ENCODE measurements at places on chromosomes 4 and X.
A peak's percentile ranks its signal among the peaks of the same experiment; 100 is the strongest.

GRCh38 chrX:131752493-131753198 lies 208.8 kb downstream of the OR13H1 start:
- DNase-seq = peak; percentile 70

DNA sequence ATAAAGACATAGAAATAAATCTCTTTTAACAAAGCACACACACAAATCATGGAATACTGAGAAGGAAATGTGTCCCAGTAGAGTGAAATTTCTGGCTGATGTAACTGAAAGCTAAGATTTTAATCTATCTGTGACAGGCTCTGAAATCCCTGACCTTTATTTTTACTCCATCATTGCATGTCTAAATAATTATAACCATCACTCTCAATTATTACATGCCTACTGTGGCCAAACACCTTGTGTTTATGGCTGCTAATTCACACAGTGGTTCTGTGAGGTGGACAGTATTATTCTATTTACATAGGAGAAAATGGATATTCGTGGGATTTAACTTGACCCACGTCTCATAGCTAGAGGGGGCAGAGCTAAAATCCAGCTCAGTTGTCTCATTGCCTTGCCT lies 438.1 kb downstream of the TLL1 start:
- no peak for DNase-seq

DNA sequence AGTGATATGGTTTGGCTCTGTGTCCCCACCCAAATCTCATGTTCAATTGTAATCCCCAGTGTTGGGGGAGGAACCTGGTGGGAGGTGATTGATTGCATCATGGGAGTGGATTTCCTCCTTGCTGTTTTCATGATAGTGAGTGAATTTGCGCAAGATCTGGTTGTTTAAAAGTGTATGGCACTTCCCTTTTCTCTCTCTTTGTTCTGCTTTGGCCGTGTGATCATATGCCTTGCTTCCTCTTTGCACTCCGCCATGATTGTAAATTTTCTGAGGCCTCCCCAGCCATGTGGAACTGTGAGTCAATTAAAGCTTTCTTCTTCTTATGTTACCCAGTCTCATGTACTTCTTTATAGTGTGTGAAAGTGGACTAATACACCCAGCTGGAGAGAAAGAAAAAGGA lies 113.0 kb upstream of the AADAT start:
- DNase-seq = no peak

GRCh38 chr4:122383341-122383740 lies 4.5 kb downstream of the ADAD1 start:
- DNase-seq = no peak

DNA sequence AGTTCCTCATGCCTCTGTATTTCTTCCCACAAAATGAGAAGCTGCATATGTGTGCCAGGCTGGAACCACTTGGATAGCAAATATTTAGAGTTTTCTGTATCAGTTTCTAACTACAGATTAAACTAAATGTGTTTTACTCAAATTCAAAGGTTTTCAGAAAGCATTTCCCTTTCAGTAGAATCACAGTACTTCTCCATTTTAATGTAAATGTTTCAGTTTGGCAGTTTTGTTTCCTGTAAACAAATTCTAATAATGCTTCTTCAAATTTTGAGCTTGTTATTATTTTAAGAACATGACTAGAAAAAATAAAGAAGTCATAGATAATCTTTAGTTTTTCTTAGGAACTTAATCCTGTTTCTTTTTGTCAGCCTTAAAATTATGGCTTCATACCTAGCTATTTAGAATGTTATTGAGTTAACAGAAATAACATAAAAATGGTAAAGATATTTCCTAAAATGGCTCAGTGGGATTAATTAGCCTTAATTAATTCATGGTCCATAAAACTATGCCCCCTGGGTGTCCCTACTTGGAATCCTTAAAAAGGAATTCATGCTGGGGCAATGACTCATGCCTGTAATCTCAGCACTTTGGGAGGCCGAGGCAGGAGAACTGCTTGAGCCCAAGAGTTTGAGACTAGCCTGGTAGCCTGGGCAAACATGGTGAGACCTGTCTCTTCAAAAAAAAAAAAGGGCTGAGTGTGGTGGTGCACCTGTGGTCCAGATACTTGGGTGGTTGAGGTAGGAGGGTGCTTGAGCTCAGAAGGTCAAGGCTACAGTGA lies 83.8 kb upstream of the GPR34 start:
- DNase-seq = no peak

DNA sequence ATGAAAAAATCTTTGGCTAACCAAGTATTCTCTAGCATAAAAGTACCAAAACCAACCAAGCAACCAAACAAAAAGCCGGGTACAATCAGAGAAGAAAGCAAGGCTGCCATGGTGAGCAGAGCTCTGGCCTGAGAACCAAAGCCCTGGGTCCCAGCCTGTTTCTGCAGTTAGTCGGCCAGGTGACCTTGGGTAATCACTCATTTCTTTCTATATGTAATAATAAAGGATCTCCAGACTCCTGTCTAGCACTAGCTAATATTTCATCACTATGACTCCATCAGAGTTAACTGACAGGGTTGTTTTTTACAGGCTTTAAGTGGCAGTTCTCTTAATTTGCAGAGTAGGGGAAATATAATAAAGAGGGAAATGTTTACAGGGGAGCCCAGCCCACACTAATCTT lies 34.0 kb upstream of the RASGEF1B start:
- DNase-seq = no peak

DNA sequence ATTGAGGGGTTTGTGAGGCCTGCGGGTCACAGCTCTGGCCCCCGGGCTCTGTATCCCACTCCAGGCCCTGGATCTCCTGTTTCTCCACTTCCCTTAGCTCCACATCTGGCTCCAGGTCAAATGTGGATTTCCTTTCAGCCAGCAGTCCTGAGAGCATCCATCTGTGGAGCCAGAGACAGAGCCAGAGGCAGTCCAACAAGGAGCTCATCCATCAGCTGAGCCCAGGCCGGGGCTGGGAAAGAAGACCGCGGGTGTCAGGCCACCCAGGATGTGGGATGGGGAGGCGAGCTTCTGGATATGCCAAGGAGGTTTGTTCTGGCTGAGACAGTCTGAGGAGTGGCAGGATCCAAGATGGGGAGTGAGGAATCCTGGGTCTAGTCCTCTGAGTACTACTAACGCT lies 91.7 kb downstream of the EFNB1 start:
- DNase-seq = no peak

DNA sequence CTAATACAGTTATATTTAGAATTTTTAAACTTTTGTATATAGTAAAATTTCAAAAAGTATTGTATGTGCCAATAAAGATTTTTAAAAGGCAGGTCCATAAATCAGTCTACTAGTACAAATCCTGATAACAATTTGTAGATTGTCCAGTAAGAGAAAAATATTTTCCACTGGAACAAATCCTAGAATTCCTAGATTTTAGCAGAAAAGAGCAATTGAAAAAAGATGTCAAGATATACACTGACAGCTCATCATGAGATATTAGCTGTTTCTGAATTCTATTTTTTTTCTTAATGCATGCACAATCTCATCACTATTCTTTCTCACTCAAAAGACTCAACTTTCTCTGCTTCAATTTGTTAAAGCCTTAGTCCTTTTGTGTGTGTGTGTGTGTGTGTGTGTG lies 289.2 kb upstream of the MAD2L1 start:
- no peak for DNase-seq

GRCh38 chrX:19593690-19594089 lies 78.4 kb upstream of the MAP3K15 start:
- DNase-seq = peak; percentile 45

GRCh38 chrX:78437621-78438020 lies 110.2 kb upstream of the CYSLTR1 start:
- DNase-seq = no peak

DNA sequence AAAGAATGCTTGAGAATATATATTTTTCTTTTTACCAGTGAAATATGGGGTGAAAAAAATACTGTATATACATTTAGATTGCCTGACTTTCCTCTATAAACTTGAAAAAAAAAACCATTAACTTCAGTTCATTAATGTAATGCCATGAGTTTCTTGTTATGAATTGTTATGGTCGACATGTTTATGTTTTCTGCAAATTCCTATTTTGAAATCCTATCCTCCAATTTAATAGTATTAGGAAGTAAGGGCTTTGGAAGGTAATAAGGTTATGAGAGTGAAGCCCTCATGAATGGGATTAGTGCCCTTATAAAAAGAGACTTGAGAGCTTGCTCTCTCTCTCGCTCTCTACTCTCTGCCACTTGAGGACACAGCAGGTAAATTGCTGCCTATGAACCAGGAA lies 211.4 kb downstream of the LDB2 start:
- DNase-seq = no peak

DNA sequence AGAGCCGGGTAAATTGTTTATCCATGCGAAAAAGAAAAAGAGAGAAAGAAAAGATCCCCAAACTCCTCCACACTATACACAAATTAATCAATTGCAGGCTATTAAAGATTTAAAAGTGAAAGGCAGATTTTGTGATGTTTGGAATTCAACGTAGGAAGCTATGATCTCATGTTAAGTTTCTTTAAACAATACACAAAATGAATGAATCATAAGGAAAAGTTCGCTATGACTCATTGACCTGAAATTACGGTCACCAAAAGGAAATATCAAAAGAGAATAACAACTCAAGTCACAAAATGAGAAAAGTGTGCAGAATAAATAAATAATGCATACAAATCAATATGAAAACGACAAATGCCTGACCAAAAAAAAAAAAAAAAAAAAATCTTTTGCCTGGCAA lies 28.6 kb downstream of the CLNK start:
- DNase-seq = peak; percentile 84

GRCh38 chr4:125420526-125420925 lies 105.8 kb downstream of the FAT4 start:
- DNase-seq = no peak

- peak; percentile 3 for DNase-seq
These were observed 167.7 kb downstream of the DCAF12L2 start for GRCh38 chrX:125998432-125998831.

GRCh38 chrX:17601441-17602200 lies 135.7 kb upstream of the SCML1 start:
- no peak for DNase-seq

DNA sequence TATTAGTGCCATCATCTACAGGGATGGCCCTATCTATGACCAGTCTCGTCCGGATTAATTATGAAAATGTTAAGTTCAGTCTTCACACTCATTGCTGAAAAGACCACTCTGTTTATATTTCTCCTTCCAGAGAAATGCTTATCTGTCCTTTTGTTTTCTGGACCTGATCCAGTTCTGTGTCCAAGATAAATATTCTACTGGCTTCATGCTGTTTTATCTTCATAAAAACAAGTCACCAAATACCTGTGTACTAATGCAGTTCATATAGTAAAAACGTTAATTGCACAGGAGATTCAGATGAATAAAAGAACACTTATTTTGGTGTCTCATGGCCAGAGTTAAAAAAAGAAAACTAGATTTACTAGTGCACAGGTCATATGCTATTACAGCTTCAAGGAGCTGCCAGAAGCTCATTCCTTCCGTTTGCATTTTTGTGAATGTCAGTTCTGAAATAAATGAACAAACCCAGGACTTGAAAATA lies 17.3 kb downstream of the FNIP2 start:
- peak; percentile 40 for DNase-seq

DNA sequence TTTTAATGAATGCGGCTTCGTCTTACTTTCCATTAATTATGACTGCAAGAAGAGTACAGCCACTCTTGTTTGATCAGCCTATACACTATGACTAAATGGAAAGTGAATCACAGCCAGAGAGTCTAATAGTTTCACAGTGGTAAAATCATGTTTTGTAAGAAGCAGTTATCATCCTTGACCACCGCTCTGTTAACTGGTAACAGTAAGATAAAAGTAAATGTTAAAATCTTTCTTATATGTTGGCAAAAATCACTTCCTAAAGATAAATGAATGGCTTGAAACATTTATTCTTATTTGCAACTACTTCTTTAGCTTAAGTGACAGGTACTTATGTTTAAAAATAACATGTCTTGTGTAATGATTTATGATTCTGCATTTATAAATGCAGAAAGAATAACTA lies 13.2 kb downstream of the GALNT7 start:
- peak; percentile 86 for DNase-seq

DNA sequence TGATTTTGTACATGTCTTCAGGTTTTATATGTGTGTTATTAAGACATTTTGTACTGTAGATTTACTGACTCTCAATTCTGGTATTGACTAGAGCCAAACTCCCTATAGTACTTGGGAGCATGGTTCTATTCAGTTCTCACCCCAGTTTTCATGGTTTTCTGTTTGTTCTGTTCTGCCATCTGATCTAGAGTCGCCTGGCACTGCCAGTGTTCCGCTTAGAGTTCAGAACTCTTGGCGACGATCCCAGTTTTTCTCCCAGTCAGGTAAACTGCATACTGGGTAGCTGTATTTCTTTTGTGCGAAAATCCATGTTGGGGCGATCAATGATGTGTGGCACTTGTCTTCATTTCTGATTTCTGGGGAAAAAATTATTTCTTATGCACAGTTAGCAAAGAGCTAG lies 78.0 kb downstream of the PHOX2B start:
- DNase-seq = no peak

- DNase-seq = no peak
These were observed 131.3 kb downstream of the RTL3 start for GRCh38 chrX:78527818-78528217.

DNA sequence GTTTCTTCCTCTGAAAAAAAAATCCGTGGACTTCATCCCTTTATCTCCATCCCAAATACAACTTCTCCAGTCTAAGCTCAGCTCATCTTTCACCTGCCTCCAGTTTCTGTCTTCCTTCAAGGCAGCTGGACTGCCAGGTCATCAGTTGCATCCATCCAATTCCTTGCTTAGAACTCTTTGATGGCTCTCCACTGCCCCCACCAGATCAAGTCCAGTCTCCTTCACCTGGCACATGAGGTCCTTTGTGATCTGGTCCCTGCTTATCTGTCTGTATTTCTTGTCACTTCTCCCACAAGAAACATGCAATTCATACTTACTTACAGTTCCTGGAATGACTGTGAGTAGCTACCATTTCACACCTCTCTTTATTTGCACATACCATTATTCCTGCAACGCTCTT lies 33.8 kb downstream of the OTUD6A start:
- peak; percentile 17 for DNase-seq

GRCh38 chr4:83618431-83618830 lies 82.5 kb downstream of the GPAT3 start:
- peak; percentile 82 for DNase-seq

- peak; percentile 63 for DNase-seq
These were observed 34.0 kb upstream of the GYPA start for GRCh38 chr4:144174401-144175067.

DNA sequence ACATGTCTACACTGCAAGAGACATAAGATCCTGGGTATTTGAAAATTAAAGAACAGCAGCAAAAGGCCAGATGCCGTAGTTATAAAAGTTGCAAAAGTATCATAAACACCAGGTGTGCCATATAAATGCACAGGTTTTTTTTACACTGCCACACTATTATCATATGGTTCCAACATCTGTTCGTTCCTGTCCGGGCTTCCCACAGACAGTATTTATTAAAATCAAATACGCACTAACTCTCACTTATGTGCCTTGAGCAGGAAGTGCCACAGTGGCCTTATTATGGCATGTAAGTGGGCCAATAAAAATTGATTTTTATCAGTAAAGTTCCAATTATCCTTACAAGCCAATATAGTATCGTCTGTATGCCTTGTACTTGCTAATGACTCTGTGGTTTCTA lies 873.2 kb downstream of the RPA4 start:
- DNase-seq = no peak

All from iris pigment epithelial cell (primary cell).